GM03348 (cell line): ENCODE measurements at places on chromosomes 1 and 21.

DNA sequence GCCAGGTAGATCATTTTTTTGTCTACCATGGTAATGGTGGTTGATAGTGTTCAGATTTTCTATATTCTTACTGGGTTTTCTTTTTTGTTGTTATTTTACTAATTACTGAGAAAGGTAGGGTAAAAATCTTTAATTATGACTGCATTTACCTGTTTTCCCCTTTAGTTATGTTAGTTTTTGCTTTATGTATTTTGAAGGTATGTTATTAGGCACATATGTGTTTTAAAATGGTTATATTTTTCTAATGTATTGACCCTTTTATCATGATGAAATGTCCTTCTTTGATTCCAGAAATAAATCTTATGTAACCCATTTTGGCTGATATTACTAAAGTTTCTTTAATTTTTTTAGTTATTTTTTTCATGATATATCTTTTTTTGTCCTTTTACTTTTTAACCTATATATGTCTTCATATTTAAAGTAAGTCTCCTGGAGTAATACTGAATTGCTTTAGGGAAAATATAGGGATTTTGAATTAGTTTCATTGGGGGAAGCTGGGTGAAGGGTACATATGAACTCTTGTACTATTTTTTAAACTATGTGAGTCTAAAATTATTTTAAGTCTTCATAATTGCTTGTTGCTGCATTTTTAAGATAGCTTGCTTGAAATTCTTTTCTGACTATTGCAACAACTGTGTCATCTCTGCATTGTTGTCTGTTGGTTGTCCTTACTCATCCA is 22.4 kb downstream of the SLC35A3 start:
- DNase-seq, result no peak

DNA sequence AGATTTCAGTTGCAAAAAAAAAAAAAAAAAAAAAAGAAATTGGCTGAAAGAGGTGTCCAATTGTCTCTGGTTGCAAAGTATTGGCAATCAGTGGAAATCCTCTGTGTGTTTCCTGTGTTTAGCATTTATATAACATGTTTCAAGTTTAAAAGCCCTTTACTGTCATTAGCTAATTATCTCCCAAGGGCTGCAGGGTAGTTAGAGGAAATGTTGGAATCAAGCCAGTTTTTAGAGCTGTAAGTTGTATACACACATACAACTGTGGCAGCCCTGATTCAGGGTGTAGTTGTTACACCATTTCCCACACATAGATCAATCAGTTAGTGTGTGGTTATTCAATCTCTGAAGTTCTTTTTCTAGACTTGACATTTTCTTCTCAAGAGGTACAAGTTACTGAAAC is 8.9 kb upstream of the ZNF326 start:
- DNase-seq, result no peak

- no peak for DNase-seq
Measured at GRCh38 chr1:17093822-17094393, 25.3 kb downstream of the PADI2 start.

DNA sequence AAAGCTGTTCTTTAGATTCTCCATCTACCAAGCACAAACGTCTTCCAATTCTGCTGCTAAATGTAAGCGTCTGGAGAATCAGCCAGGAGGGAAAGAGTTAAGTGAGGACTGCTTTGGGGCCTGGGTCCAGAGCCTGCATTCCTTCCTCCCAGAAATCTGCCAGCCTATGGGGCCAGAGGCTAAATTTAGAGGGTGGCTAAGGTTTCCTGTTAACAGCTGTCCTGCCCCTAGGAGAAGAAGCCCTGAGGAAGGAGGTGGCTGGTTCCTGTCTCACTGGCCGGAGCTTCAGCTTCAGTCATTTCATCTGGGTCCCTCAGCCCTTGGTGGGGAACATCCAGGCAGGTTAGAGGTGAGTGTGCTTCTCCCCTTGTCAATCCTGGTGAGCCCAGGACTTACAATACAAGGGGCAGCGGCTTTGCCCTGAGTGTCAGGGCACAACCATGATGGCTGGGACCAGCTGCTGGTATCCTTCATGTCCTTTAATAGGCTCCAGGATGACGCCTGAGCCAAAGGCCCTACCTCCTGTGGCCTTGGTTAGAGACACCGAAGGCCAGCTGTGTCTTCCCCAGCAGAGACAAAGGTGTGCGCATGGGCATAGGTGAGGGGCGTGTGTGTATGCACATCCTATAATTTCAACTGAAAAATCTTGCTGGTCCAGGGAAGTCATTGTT is at the start of gene STYXL2:
Gene STYXL2 (plus strand): TSS at position 230 of the 671 bp plus-strand sequence. CDS start 775 bp downstream, outside the sequence.
- DNase-seq, result no peak

DNA sequence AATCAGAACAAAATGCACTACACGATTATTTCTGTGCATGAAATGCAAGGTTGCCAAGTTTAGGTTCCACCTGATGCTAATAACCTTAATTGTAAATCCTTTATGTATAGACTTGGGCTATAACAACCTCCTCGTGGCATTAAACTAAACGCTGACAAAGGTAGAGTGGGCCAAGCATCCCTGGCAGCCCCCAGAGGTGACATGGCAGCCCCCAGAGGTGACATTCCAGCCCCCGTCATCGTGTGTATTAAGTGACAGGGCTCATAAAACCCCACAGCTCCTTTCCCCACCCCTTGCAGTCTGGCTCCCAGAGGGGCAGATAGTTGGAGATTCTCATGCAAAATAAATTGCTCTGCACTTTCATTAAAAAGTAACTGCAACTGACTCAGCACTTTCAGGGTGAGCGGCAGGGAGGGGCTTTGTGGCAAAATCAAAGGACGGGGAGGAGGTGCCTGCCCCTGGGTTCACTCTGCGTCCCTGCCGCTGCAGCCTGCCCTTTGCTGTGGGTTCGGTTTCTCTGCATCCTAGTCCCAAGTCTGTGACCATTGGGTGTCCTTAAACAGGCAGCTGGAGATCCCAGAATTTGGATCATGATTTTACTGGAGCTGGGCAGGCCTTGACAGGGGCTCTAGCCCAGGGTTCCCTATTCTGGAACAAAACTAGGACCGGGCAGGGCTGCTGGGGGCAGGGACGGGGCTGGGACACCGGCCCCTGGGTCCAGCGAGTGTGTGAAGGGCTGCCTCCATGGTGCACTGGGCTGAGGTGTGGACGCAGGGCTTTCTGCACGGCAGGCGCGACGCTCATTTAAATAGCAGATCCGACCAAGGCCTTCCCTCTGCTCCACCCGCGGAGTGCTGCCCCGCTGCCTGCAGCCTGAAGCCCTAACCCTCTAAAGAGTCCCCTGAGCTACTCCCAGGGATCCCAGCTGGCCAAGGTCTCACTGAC is 234.9 kb upstream of the VAMP3 start:
- DNase-seq, result no peak

DNA sequence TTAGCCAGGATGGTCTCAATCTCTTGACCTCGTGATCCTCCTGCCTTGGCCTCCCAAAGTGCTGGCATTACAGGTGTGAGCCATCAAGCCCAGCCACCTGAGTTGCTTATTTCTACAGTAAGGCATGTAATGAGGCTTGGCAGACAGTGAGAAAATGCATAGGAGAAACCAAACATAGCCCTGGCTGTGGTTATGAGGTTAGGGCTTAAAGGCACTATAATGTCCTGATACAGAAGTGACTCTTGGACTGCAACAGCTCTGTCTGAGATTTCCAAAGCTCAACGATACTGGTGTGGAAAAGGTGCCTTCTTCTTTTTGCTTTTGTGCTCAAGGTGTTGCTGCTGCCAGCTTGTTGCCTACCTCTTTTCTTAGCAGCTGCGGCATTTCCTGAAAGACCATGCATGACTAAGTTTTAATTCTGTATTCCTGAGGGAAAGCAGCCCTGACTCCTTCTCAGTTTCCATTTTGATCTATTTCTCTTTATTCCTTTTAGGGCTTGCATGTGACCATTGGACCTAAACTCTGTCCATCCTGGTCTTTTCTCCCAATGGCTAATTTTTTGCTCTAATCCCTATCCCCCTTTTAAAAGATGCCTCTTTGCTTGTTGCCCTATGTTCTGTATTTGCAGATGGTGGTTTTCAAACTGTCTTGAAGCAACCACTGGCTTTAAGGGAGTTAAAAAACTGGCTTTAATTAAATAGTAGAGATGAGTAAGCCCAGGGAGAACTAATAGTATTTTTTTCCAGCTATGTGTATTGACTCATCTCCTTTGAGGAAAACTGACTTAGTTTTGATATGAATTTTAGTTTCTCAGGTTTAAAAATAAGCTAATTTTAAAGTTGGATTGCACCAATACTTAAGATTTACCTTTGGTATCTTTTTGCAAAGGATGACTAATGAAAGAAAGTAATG is 70.3 kb downstream of the KIF1B start:
- DNase-seq, result peak; percentile 62

GRCh38 chr21:21101911-21102310 is 103.7 kb downstream of the NCAM2 start:
- DNase-seq, result no peak

DNA sequence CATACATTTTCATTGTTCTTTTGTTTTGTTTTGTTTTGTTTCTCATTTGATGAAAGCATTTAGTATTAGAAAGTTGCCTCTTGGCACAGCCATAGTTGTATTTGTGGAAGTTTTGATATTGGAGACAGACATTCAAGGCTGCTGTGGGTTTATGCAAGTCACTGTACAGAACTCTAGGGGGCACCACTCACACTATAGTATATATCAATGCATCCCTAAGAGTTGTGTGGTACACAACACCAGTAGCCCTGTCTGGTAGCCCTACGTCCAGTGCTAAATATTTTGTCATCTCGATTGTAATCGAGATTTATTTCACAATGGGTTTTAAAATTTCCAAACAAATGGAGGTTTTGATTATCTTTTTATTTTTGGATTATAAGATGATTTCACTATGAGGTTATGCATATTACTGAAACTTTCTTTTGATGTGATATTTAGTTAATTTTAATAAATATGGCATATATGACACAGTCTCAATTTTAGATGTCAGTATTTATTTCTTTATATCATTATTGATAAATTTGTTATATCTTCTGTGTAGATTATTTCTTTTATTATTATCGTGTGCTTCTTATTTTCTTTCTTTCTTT is 112.2 kb downstream of the NR5A2 start:
- DNase-seq, result peak; percentile 79

DNA sequence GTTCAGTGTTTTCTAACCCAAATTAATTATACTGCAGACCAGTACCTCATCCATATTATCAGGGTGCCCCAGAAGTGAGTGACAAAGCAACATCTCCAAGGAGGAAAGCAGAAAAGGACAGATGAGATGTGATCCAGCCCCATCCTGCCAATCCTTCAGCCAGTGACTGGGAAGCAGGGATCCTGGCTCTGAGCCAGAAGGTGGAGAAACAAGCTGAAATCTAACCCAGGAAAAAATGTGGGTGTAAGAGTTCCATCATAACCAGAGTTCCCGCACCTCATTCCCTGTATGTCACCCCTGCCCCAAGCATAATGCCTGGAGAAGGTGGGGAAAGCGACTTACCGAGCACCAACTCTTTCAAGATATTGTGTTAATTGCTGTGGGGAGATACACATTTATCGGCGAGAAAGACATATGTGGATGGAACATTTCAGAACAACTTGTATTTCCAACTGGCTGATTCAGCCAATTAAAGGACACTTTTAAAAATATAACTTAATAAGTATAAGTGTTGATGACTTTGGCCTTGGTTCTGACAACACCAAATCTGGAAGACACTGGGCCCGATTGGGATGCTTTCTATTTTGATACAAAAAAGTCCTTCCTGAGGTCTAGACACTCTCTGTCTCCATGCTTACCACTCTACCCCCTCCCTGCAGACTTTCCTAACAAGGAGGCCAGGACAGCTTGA is 14.9 kb downstream of the PLEKHA6 start:
- no peak for DNase-seq

- DNase-seq, result no peak
Measured at GRCh38 chr1:14593302-14593701, 5.2 kb upstream of the KAZN start.

GRCh38 chr21:43644609-43645008 is 14.7 kb downstream of the HSF2BP start:
- peak; percentile 56 for DNase-seq

DNA sequence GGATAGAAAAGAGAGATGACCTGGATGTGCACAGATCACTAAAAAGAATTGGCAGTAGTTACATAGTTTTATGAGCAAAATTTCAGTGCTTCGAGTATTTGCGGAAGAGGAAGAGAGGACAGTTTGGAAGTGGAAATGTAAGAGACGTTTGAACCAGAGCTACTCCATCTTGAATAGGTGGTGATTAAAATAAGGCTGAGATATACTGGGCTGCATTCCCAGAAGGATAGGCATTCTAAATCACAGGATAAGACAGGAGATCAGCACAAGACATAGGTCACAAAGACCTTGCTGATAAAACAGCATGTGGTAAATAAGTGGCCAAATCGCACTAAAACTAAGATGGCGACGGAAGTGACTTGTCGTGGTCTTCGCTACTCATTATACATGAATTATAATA is 453.3 kb downstream of the COL11A1 start:
- DNase-seq, result no peak

- DNase-seq, result no peak
Measured at GRCh38 chr1:233323718-233324117, 3.8 kb upstream of the MAP3K21 start.

GRCh38 chr1:25476186-25477097 is 45.7 kb downstream of the MACO1 start:
- DNase-seq, result no peak

DNA sequence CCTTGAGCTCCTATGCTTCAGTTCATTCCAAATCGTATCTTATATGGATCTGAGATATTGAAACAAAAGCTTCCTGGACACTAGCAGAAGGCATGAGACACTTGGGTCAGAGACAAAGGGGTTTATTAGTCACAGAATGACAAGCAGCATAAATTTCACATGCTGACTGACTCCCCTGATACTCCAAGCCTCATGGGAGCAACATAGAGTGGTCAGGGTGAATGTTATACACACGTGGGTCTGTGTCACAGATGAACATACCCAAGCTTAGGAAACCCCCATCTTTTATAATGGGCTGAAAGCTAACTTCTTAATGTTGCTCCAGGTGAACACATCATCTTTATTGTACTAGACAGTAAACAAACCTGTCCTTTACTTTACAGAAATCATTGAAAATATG is 599.9 kb upstream of the RGS18 start:
- no peak for DNase-seq

- DNase-seq, result peak; percentile 81
Measured at GRCh38 chr1:1599030-1599934, 653 bp downstream of the FNDC10 start.

DNA sequence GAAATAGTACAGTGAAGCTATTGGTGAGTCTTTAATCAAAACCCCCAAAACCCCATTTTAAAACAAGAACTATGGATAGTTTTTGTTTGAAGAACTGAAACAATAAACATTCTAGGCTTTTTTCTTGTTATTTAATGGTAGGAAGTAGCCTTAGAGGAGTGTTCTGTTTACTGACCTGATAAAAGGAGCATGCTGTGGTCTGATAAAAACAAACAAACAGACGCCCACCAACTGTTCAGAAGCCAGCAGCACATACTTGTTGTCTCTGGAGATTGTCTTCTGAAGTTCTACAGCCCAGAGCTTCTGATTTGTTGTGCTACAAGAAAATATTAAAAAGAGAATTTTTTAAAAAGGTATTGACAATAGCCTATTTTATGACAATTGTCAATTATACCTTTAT is 54.1 kb upstream of the CFAP298 start:
- DNase-seq, result no peak

GRCh38 chr1:182752077-182752988 is 37.2 kb upstream of the NPL start:
- DNase-seq, result peak; percentile 14
